Midbrain (tissue), 1 donor: ENCODE measurements at places on chromosomes 6 and 20.

DNA sequence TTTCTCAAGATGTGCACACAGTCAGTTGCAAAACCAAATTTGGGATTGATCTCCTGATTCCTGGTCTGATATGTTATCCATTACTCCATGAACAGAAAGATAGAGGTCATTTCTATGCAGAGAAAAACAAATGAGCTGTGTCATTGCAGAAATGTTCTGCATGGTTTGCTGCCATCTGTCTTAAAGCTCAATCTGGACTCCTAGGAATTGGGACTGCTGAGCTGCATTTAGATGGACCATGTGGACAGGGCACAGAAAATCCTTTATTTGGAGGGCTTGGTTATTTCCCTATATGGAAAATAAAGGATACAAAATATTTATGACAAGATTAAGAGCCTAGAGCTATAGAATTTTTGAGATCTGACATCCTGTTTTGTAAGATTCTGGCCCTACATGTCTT lies 91.3 kb downstream of the ADGRB3 start:
- no peak for DNase-seq

DNA sequence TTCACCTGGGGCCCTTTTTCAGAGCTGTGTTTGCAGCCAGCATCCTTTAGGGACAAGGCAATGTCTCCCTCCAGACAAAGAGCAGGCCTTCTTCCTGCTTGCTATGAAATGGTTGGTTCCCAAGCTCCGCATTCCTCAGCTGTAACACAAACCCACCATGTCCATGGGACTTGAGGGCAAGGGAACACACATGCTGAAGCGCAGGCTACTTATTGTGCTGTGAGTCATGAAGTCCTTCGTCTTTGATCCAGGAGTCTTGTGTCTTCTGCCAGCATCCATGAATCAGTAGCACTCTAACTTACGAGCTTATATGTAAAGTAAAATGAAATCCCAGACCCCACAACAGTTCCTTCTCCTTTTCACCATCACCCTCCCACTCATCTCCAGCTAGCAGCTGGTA lies 59.0 kb downstream of the ANKRD60 start:
- DNase-seq: no peak

DNA sequence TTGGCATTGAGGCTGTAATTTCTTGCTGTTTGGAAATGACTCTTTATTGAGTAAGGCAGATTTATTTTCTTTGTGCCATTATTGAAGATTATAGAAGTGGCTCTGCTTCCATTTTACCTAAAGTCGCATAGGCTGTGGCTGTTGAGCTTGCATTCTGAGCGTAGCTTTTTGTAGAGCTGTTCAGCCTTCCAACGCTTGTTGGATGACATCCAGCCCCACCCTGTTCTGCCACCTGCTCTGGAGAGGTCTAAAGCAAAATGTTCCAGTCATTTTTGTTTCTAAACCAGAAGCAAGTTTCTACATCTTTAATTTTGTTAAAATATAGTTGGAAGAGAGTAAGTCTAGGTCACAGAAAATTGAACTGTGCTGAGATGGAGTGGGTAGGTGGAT lies 24.4 kb downstream of the UST start:
- DNase-seq: no peak

DNA sequence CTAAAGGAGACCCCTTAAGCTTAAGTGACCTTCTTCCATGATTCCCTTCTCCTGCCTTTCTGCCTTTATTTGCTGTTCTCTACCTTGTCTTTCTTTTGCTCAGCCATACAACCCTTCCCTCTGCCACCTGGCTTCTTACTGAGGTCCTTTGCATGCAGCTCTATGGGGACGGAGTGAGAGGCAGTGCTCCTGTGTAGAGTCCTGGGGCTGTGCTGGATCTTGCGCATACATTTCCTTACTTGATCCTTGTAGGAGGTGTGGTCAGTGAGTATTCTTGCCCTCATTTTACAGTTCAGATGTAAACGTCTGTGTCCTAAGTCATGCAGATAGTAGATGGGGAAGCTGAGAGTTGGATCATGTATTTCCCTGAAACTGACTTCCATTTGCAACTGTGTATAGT lies 5.7 kb downstream of the SASH1 start:
- no peak for DNase-seq

DNA sequence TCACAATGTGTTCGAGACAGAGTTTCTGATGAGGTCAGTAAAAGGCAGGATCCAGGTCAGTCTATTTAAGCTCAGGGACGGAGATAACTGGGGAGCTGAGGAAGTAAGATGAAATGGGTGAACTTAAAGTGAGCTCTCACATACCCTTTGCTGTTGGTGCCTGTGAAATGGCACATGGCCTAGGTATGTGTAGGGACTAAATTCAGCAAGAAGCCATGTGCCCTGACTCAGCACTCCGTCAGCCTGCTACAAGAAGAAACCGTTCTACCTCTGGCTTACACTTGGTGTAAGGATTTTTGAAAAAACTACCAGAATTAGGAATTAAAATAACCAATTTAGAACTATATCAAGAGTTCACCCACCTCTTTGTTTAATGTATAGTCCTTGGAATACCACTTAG lies 41.1 kb upstream of the TRDN start:
- DNase-seq: no peak

DNA sequence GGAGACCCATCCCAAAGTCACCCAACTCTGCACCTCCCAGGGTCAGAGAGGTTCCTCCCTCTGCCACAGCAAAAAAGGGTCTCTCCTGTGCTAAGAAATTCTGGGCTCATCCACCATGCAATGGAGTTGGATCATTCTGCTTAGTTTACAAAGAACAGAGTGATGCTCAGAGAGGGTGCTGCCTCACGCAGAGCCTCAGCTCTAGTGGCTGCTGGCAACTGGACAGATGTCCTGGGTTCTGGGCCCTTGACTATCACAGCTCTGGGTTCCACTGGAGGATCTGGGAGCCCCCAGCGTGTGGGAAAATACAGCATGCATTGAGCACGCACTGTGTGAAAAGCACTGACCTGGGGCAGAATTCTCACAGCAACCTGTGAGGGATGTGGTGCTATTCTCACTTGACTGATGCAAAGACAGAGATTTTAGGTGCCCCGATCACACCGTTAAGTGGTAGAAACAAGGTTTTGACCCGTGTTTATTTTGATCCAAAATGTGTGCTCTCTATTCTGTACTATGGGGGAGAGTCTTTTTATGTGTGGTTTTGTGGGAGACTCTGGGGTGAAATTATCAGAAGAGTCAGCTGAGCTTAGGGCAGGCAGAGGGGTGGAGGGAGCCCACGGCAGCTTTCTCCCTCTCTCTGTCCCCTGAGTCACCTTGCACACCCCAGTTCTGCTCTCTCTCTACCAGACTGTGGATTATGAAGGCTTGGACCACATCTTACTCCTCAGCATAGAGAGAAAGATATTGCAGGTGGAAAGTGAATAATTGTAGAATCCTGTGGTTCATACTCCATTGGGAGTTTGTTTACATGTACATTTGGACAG lies 19.9 kb downstream of the TREML4 start:
- DNase-seq: no peak

GRCh38 chr6:124226396-124226795 lies 422.7 kb downstream of the NKAIN2 start:
- no peak for DNase-seq

- no peak for DNase-seq
These were observed 879 bp downstream of the MUC22 start for GRCh38 chr6:31011153-31011552.

DNA sequence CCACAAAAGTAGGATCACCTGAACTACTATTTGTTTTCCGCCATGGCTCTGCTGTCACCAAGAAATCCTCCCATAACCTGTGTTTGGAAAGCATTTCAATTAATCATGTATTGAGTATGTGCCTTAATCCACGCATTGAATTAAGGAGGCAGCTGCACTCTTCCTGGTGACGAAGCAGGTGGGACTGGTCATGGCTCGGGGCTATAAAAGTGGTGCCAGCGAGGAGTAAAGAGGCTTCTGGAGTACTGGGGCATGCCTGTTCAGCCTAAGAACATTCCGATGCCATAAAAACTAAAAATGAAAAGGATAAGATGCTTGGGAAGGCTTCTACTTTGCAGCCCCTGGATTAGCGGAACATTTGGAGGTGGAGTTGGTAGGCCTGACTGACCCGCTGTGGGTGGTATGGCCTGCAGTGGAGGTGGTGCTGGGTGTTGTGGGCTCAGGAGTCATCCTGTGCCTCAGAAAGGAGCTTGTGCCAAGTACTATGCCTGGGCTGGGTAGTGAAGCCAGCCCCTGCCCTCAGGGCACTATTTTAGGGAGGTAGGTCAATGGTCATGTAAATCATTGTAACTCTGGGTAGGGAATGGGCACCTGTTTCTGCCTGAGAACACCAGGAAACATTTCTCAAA lies 110.5 kb downstream of the B3GAT2 start:
- DNase-seq: no peak

DNA sequence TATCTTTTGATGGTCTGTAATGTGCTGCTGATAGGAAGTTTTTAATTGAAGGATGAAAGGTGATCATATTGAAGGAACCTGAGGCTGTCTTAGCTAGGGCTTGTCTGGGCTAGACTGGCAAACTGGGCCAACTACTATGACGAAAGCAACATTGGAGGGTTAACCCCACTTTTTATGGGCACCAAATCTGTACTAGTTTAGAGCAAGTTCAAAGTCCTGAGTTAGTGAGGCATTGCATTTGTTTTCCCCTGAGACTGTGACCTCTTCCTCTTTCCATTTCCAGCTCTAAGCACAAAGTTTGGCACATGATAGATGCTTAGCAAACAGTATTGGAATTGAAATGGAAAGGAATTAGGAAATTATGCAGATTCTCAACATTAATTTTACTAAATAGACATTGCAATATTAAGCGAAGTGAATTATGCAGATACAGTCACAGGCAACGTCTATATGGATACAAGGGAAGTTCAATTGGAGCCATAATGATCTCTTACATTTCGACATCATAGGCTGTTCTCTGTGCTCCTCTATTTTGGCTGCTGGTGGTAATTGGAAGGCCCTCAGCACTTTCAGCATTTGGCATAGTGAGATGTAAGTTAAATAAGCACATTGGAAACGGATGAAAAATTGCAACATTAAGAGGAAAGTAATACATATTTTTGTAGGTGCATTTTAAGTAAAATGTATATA lies 22.2 kb downstream of the CEP57L1 start:
- DNase-seq: no peak
